ENCODE measurements at places on chromosomes 16 and 17. TPM values are rescaled to one million over a fixed set of nuclear protein-coding genes. Genes with fewer than 3 reads are reported as not detected.

Gene TBC1D3E
- polyA plus RNA-seq = not detected

Gene NPB
- polyA plus RNA-seq = 1.3 TPM

Gene NPIPA7
- polyA plus RNA-seq = 30.3 TPM

Gene PDPR
- polyA plus RNA-seq = 37.0 TPM

Gene CBFA2T3
- 3.6 TPM for polyA plus RNA-seq

Gene ALOXE3
- polyA plus RNA-seq = not detected

Gene TBC1D3
- not detected for polyA plus RNA-seq

DNA sequence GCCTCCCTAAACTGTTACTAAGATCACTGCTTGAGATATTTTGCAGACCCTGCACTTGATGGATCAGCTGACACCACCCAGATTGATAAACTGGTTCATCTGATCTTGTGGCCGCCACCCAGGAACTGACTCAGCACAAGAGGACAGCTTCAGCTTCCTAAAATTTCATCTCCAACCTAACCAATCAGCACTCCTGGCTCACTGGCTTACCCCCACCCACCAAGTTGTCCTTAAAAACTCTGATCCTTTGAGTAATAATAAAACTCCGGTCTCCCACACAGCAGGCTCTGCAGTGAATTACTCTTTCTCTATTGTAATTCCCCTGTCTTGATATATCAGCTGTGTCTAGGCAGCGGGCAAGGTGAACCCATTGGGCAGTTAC, 174.8 kb downstream of the UTP18 start:
- no peak for DNase-seq

- no peak for DNase-seq
Measured at GRCh38 chr17:40915199-40915661, 22.2 kb downstream of the KRT23 start.

GRCh38 chr17:62708587-62708986, 81.1 kb downstream of the MRC2 start:
- DNase-seq = no peak

GRCh38 chr17:4375039-4375748, 8.7 kb upstream of the UBE2G1 start:
- no peak for DNase-seq

All from right lung (tissue), 10 donors.